Suppressor macrophage treated with lipopolysaccharide for 4 hours (primary cell): ENCODE measurements at places on chromosomes 3 and 15.

GRCh38 chr3:179410331-179410730 lies 40.9 kb downstream of the GNB4 start:
- DNase-seq = peak; percentile 52

DNA sequence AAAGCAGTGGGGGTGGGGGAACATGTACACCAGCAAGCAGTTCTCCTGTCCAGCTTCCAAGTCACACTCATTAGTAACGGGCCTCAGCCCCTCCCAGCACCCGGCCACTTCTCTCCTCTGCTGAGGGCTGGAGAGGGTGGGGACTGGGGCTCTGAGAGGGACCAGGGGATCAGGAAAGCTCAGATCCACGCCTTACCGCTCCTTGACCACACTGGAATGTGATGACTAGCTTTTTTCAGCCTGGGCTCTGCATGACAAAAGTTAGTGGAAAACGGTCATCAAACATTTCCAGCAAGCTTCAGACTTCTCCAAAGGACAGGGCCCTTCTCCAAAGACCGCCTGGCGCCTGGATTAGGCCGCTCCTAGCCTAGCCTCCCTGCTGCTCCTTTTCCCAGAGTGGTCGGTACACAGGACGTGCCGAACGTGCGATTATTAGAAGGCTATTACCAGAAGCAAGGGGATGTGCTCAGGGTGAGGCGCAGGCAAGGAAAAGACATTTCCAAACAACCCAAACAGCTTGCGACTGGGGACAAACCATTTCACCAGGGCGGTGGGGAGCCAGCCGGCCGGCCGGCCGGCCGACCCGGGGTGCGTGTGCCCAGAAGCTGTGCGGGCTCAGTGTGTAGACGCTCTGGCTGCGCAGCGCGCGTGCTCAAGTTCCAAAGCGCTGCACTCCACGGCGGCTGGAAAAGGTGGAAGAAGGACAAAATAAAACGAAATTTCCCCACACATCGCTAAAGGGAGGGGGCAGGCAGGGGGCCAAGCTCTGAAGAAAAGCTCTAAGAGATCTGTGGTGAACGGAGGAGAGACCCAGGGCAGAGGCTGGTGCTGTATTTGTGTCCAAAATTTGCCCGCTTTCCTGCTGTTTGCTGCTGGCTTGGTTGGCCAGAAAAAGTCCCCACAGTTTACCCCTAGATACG lies 51.0 kb upstream of the SSR3 start:
- peak; percentile 58 for DNase-seq

DNA sequence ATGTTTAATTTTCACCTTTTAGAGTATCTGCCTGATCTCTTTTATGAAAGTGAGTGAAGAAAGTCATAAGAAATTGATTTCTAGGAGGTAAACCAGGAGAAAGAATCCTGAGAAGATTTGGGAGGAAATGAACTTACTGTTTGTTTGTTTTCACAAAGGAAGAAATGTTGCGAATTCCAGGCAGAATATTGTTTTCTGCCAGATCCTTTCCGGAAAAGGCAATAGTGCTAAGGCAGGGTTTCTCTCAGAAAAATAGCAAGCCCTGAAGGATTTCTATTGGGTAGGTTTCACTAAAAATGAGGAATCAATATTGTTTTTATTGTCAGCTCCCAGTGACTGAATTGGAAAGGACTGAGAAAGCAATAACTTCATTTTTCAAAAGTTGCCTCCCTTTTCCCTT lies 85.7 kb upstream of the TGFBR2 start:
- no peak for DNase-seq

- no peak for DNase-seq
Observed at GRCh38 chr3:112514527-112515128, 15.4 kb upstream of the BTLA start.

DNA sequence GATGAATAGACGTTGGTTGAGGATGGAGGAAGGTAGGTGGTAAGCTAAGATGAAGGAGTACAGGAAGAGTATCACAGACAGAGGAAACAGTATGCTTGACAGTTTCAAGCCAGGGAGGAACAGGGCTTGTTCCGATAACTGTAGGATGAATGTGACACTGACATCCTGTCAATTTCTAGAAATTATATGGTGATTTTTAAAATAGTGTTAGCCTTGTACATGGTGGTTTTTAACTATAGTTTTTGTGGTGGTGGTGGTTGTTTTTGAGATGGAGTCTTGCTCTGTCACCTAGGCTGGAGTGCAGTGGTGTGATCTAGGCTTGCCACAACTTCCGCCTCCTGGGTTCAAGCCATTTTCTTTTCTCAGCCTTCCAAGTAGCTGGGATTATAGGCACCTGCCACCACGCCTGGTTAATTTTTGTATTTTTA lies 92.8 kb downstream of the FNDC3B start:
- no peak for DNase-seq

DNA sequence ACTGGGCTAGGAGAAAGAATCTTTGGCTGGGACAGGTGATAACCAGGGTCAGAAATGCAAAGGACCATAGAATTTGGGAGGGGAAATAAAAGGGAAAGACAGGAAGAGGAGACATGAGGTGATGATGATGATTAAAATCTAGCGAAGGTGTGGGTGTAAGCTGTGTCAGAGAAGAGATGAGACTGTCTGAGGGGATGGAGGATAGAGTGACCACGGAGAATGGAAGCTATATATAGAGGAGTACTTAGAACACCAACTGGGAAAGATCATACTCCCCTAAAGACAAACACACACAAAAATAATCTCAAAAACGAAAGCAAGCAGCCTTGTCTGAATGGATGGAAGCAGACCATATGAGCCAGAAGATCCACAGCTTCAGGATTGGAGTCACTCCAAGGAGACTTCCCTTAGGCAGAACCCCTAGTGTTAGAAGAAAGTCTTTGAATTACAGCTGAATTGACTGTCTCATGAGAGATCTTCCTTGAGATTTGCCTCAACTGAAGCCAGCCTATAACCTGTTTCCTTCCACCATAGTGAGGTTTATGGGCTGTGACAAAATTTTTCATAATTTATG lies 115.2 kb upstream of the DAZL start:
- no peak for DNase-seq

DNA sequence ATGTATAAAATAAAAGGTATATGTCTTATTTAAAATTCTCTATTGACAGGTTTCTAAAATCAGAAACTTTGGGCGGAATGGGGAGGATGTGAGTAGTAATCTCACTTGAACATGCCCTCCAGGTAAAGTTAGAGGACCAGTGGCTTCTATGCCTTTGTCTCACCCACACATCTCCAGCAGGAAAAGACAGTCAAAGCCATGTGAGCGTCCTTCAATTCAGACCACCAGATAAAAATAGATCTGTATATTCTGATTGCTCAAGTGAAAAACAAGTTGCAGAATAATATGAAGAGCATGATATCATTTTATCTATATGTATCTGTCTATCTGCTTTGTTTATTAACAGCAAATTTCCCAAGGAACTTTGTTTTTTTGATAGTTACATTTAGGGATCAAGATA lies 152.2 kb downstream of the TMCO5A start:
- DNase-seq = no peak

DNA sequence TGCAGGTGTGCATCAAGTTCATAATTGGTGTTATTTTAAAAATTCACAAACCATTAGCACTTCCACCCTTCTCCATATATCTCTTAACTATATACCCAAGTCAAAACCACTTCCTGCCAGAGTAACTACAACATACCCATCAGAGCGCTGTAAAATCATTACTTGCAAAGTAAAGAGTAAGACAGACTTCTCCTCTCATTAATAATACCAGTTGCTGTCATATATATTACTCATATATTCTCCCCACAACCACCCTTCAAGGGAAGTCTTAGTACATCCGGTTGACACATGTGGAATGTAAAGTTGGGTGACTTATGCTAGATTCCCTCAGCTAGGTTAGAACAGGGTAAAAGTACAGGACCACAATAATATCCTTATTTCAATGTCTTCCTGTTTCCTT lies 5.6 kb downstream of the TERC start:
- DNase-seq = peak; percentile 48

- no peak for DNase-seq
Observed at GRCh38 chr3:121414924-121415323, 130.9 kb downstream of the POLQ start.

GRCh38 chr3:179526989-179527391 lies 35.7 kb upstream of the ACTL6A start:
- DNase-seq = peak; percentile 10

DNA sequence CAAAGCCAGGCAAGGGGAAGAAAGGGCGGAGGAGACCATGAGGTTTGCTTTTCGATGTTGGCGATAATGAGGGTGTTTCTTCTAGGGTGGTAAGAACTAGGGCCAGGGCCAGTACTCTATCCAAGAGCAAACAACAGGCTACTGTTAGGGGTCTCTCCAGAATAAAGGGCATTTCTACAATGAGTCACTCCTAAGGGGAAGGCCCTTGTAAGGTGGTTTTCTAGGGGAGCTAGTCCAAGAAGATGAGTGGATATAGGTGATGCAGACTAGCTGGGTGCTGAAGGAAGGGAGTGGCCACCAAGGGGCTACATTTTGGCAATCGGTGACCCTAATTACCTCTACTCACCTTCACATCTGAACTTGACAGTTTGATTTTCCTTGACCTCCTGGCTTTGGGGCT lies 148.5 kb upstream of the HACD2 start:
- DNase-seq = no peak

DNA sequence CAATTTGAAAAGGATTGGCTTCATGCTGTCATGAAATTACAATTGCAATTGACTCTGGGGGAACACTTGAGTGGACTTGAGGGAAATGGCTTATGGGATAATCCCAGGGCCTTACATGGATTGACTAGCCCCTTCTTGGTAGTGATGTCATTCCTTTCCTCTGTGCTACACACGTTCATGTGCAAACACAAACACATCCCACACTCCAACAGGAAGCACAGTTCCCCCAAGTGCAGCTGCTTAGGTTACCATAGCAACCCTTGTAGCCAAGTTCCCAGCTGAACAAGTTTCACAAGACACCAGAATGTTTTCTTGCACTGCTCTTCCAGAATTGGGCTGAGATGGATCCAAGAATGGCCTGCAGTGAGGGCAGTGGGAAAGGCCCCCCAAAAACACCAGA lies 217.0 kb downstream of the ZNF621 start:
- DNase-seq = peak; percentile 32

DNA sequence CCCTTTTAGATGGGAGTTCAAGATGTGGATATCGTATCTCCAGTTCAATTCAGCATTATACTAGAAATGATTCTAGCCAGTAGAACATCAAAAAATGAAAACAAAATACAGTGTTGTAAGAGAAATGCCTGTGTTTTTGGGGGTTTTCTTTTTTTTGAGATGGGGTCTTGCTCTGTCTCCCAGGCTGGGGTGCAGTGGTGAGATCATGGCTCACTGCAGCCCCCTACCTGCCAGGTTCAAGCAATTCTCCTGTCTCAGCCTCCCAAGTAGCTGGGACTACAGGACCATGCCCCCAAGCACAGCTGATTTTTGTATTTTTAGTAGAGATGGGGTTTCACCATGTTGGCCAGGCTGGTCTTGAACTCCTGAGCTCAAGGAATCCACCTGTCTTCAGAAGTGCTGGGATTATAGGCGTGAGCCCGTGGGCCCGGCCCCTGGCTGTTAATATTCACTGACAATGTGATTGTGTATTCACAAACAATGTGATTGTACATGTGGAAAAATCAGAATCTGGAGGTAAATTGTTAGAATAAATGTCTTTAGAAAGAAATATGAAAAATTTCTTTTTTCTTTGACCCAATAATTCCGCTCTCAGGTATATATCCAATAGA lies 59.0 kb downstream of the ARIH1 start:
- no peak for DNase-seq

- DNase-seq = no peak
Observed at GRCh38 chr3:72448858-72449257, 399.4 kb downstream of the SHQ1 start.

DNA sequence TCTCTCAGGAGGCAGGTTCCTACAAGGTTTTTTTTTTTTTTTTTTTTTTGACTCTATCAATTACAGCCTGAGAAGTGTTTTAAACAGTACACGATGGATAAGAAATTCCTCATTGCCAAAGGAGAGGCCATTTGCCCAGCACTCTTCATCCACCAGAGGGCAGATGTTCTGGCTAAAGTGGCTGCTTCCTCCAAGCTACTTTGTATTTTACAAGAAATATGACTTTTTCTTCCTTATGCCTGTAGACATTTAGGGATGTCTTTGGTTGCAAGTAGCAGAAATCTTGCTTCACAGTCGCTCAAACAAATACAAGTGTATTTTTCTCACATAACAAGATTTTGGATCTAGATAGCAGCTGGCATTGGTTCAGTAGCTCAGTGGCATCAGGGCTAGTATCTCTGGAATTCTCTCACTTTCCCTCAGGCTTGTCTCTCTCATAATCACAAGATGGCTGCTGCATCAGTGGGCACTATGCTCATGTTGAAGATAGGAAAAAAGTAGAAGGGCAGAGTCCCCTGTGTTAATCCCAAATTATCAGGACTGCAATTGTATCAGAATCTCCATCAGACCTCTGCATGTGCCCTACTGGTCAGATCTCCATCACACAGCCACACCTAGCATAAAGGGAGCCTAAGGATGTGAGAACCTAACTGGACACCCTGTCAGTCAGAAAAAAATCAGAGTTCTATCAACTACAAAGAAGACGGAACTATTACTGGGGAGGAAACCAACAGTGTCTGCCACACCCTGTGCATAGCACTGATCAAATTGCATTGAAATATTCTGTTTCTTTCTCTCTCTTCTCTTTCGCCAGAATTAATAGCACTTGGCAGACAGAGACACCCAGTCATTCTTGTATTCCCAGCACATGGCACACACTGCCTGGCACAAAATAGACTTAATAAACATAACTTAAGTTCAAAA lies 138.9 kb upstream of the COL8A1 start:
- peak; percentile 66 for DNase-seq

- DNase-seq = no peak
Observed at GRCh38 chr15:40787991-40788390, 18.2 kb downstream of the C15orf62 start.

DNA sequence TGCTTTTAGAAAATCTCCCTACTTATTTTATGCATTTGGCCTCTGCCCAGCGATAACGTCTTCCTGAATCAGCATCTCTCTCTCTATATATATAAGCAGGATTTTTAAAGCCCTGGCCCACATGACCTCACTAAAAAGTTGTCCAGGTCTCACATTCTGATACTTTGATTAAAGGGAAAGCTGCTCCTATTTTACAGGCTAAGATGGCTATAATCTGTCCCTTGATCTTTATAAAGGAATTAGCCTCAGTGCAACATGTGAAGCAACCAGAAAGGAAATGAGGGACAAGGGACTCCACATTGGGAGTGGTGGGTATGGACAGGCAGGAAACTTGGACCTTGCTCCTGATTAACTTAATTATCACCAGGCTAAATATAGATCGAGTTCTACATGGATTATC lies 25.6 kb upstream of the MUC13 start:
- no peak for DNase-seq

GRCh38 chr3:34300621-34301020 lies 502.2 kb downstream of the PDCD6IP start:
- no peak for DNase-seq

DNA sequence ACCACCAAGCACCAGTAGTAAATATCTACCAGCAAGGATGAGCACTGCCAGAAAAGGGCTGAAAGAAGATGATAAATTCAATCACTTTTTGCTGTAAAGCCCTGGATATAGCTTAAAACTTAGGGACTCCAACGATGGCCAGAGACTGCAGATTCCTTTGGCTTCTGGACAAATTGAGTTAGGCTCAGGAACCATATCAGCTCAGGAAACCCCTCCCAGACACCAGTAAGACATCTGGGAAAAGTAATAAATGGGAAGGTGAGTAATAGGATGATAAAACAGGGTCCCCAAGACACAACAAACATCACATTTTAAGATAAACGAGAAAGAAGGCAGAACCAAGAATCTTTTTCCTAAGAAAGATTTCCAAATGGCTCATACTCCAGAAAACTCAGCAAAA lies 65.0 kb downstream of the ANP32A start:
- no peak for DNase-seq
